ENCODE measurements at places on chromosomes 1 and 21. TPM values are rescaled to one million over a fixed set of nuclear protein-coding genes. Genes with fewer than 3 reads are reported as not detected.

- no peak for DNase-seq
- no peaks in the 10 kb centered on the region for H3K27me3 ChIP-seq
- H3K27ac ChIP-seq = no peak overlapping the region
- H3K4me1 ChIP-seq = no peaks in the 10 kb centered on the region
- no peaks in the 10 kb centered on the region for H3K36me3 ChIP-seq
- no peak overlapping the region for H3K4me3 ChIP-seq
These were observed 23.0 kb upstream of the POU2F1 start for GRCh38 chr1:167197692-167198091.

Gene ZFYVE9
- 13.0 TPM for total RNA-seq

- DNase-seq = no peak
- no peak overlapping the region for H3K4me3 ChIP-seq
- no peak overlapping the region for H3K27ac ChIP-seq
- peaks cover 10% of the 10 kb centered on the region for H3K4me1 ChIP-seq
These were observed 98.5 kb downstream of the ATF6 start for GRCh38 chr1:161864577-161864976.

DNA sequence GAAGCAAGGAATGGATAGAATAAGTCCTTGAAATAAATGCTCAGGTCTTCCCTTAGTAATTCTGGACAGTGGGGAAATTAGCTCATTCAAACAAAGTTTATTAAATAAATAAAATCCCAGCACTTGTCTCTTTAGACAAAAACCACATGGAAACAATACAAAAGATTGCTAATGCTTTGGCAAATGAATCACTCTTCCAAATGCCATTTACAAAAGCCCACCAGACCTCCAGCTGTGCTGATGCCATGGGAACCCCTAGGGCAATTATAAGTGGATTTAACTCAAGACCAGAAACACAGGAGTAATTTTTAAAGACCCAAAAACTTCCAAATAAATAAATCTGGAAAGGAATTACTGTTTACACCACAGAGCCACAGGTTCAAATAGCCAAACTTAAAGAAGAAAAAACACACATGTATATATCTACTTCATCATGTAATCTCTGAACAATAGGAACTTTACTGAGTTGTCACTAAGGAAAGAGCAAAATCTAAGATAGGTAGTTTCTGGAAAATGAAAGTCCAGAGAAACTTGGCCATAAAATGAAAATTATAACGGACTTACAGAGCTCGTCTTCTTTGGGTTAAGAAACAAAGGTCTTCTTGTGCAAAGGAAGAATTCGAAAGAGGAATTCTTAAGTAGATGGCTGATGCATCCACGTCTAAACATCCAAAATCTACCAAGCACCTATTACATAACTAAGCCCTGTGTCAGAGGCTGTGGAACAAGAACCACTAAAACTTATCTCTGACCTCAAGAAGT lies 399.4 kb downstream of the SMYD3 start:
- DNase-seq = no peak
- H3K27me3 ChIP-seq = no peaks in the 10 kb centered on the region
- no peak overlapping the region for H3K27ac ChIP-seq
- H3K36me3 ChIP-seq = no peaks in the 10 kb centered on the region
- no peaks in the 10 kb centered on the region for H3K4me1 ChIP-seq

Gene YBX1
- 252 TPM for total RNA-seq

DNA sequence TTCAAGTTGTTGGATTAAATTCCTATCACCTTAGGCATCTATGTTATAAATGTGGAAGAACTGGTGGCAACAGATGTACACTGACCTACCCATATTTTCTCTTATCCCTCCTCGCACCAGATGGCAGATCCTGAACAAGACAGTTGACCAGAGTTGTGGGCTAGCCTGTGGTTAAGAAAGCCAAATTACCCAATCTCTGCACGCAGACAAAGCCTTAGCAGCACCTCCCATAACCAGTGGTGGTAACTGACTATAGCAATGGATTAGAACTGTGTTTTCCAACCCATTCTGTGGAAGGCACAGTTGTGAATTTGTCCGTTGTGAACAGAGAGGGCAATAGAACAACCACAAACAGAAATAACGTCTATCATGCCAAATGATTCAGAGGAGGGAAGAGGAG lies 20.6 kb downstream of the ABCB10 start:
- no peaks in the 10 kb centered on the region for H3K27me3 ChIP-seq
- no peak overlapping the region for H3K27ac ChIP-seq
- no peak overlapping the region for H3K4me3 ChIP-seq

DNA sequence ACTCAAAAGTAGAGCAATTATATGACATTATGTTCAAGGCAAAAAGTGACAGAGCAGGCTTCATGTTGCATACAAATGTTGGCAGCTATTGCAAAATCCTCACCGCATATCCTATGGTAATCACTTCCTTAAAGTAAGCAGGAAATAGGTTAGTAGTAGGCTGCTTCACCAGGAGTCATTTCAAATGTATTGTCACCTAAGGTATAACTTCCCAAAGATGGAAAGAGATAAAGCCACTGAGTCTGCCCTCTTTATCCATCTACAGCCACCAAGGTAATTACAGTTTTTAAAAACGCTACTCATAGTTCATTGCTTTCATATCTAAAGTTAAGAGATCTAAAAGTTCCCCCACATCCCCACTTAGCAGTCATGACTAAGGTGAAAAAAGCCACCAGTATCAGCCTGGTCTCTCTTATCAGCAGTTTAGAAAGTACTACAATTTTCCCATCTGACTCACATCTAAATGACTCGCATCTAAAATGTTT lies 31.6 kb upstream of the UBE2U start:
- H3K4me1 ChIP-seq = no peaks in the 10 kb centered on the region
- H3K27me3 ChIP-seq = no peaks in the 10 kb centered on the region
- no peak overlapping the region for H3K4me3 ChIP-seq
- no peak overlapping the region for H3K27ac ChIP-seq
- no peak for DNase-seq

Gene ARMH1
- total RNA-seq = 6.0 TPM

Gene FASLG
- 0.51 TPM for total RNA-seq

Gene ENSA
- 73.4 TPM for total RNA-seq

Gene LAMC2
- total RNA-seq = 0.30 TPM

Gene WASF2
- 38.1 TPM for total RNA-seq

Gene GBP1
- 153 TPM for total RNA-seq

- no peaks in the 10 kb centered on the region for H3K27me3 ChIP-seq
- no peak overlapping the region for H3K4me3 ChIP-seq
- H3K4me1 ChIP-seq = no peaks in the 10 kb centered on the region
- DNase-seq = no peak
- no peaks in the 10 kb centered on the region for H3K36me3 ChIP-seq
These were observed 3.5 kb downstream of the HHAT start for GRCh38 chr1:210332233-210332632.

Gene BARHL2
- total RNA-seq = not detected

Gene ILDR2
- 2.0 TPM for total RNA-seq

- H3K27ac ChIP-seq = no peak overlapping the region
- no peak overlapping the region for H3K4me3 ChIP-seq
These were observed 369.6 kb upstream of the ADGRL4 start for GRCh38 chr1:79376106-79376505.

Gene CRYBG2
- total RNA-seq = 1.7 TPM

GRCh38 chr1:172746091-172746949 lies 87.4 kb downstream of the FASLG start:
- no peaks in the 10 kb centered on the region for H3K27me3 ChIP-seq
- DNase-seq = no peak
- peaks cover 5% of the 10 kb centered on the region for H3K4me1 ChIP-seq
- no peak overlapping the region for H3K27ac ChIP-seq
- no peaks in the 10 kb centered on the region for H3K36me3 ChIP-seq

Gene CTTNBP2NL
- 3.7 TPM for total RNA-seq

DNA sequence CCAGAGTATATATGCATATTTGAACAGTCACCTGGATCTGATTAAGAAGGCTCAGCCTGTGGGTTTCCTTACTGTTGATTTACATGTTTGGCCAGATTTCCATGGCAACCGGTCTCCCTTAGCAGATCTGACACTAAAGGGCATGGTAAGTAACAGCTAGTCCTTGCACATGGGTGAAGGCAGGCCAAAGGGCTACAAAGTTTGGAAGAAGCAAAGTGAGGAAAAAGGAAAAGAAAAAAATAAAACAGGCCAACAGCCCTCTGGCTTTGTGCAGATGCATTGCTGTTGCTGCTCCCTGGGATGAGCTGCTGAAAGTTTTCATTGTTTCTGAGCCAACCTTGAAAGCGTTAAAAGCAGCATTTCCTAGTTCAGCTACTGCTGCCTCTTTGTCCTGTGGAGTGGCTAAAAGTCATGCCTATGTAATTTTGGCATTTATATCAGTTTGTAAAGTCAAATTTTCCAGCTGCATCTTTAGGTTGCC lies 176.5 kb upstream of the HOOK1 start:
- no peaks in the 10 kb centered on the region for H3K27me3 ChIP-seq
- no peak for DNase-seq
- H3K4me1 ChIP-seq = no peaks in the 10 kb centered on the region
- peaks cover 13% of the 10 kb centered on the region for H3K36me3 ChIP-seq
- H3K4me3 ChIP-seq = no peak overlapping the region

- H3K4me1 ChIP-seq = no peaks in the 10 kb centered on the region
- no peak overlapping the region for H3K4me3 ChIP-seq
- H3K27me3 ChIP-seq = no peaks in the 10 kb centered on the region
- DNase-seq = no peak
These were observed 23.2 kb downstream of the C1orf94 start for GRCh38 chr1:34199927-34200326.

GRCh38 chr1:216064643-216065042 lies 358.6 kb downstream of the USH2A start:
- no peak overlapping the region for H3K4me3 ChIP-seq
- no peak for DNase-seq
- no peaks in the 10 kb centered on the region for H3K4me1 ChIP-seq
- H3K27me3 ChIP-seq = no peaks in the 10 kb centered on the region
- no peaks in the 10 kb centered on the region for H3K36me3 ChIP-seq

DNA sequence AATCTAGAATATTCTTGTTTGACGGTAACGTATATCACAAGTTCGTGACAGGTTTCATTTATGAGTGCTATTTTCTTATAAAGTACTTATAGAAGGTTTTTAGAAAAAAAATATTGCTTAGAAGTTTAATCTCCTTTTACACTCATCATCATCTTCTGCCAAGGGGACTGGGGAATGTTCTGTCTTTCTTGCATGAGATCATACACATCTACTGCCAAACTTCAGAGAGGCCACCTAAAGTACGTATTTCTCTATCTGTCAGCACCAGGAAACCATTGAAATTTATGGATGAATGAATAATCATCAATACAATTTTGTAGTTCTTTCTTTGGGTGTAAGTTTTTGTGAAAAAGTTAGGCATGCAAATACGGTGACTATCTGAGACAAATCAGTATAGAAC lies 245.8 kb downstream of the SPATA17 start:
- no peaks in the 10 kb centered on the region for H3K36me3 ChIP-seq
- no peaks in the 10 kb centered on the region for H3K27me3 ChIP-seq
- H3K4me1 ChIP-seq = no peaks in the 10 kb centered on the region
- no peak for DNase-seq
- no peak overlapping the region for H3K27ac ChIP-seq

DNA sequence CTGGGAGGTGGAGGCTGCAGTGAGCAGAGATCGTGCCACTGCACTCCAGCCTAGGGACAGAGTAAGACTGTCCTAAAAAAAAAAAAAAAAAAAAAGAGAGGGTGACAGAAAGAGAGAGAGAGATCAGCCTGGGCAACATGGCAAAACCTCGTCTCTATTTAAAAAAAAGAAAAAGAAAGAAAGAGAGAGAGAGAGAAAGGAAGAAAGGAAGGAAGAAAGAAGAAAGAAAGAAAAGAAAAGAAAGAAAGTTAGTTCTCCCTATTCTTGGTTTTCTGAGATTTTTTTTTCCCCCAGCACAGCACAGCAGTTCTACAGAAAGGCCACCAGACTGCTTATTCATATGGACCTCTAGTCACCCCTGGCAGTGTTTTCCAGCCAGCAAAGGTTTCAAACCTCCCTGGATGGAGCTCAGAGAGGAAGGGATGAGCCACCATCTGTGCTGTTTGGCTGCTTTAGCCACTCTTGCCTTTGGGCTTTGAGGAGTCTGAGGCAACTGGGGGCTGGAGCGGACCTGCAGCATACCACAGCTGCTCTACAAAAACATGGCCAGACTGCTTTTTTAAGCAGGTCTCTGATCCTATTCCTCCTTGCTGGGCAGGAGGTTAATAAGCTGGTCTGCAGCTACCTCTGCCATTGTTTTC lies 10.6 kb downstream of the S100A6 start:
- H3K4me1 ChIP-seq = no peaks in the 10 kb centered on the region
- no peaks in the 10 kb centered on the region for H3K36me3 ChIP-seq
- H3K27ac ChIP-seq = no peak overlapping the region
- no peak for DNase-seq
- no peaks in the 10 kb centered on the region for H3K27me3 ChIP-seq
- H3K4me3 ChIP-seq = no peak overlapping the region

Gene TMIGD3
- total RNA-seq = 2.4 TPM

Gene NRAS
- 18.7 TPM for total RNA-seq

DNA sequence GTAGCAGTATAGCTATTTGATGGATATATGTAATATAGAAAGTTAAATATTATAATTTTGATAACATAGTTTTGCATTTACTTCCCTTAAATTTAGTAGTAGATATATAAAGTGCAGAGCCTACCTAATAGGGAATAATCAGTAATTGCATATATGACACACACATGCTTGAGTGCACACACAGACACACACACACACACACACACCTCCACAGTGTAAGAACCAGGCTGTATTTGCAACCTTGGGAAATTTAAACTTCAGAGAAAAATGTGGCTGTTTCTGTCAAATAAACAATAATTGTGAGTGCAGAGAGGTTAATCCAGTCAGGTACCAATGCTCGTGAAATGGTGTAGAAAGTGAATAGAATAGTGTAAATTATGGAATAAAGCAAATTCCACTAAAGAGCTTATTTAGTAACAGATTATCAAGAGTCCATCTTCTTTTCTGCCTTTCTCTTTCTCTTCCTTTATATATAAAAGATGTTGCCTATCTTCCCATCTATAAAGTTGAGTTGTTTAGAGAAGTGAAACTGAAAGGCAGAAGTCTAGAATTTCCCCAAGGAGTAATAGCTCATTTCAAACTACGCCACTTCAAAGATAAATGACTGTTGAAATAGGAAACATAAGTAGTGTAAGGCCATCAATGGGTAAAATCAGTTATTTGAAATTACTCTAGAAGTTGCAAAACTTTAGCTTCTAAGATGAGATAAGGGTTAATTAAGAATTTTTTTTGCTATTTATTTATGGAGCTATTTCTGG lies 273.7 kb downstream of the SRGAP2C start:
- H3K36me3 ChIP-seq = no peaks in the 10 kb centered on the region
- no peak overlapping the region for H3K4me3 ChIP-seq
- H3K27me3 ChIP-seq = no peaks in the 10 kb centered on the region
- no peak for DNase-seq
- H3K27ac ChIP-seq = no peak overlapping the region

DNA sequence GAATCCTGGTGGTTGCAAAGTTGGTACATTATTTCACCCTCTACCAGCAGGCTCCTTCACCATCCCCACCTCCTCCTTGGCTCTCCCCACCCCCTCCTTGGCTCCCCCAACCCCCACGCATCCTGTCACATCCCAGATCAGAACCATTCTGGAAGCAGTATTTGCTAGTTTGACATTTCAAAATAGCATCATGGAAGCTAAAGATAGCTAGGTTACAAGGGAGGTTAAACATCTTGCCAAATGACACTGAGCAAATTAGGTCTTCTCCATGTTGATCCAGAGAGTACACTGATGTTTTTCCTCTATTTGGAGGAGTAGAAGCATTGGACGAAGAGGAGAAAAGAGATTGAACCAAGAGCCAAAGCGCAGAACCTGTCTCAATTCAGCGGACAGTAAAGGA lies 158.9 kb upstream of the FGGY start:
- no peak overlapping the region for H3K4me3 ChIP-seq
- H3K27ac ChIP-seq = no peak overlapping the region
- H3K27me3 ChIP-seq = no peaks in the 10 kb centered on the region
- no peak for DNase-seq
- H3K36me3 ChIP-seq = no peaks in the 10 kb centered on the region

Gene CD5L
- total RNA-seq = 53.9 TPM

Data from right lobe of liver (tissue), 6 donors.